Activated naive CD4-positive, alpha-beta T cell treated with anti-CD3 and anti-CD28 coated beads for 36 hours (primary cell): ENCODE measurements at places on chromosomes 1 and 21. TPM values are rescaled to one million over a fixed set of nuclear protein-coding genes. Genes with fewer than 3 reads are reported as not detected.

- DNase-seq, result no peak
These were observed 8.9 kb upstream of the CD48 start for GRCh38 chr1:160720356-160721085.

DNA sequence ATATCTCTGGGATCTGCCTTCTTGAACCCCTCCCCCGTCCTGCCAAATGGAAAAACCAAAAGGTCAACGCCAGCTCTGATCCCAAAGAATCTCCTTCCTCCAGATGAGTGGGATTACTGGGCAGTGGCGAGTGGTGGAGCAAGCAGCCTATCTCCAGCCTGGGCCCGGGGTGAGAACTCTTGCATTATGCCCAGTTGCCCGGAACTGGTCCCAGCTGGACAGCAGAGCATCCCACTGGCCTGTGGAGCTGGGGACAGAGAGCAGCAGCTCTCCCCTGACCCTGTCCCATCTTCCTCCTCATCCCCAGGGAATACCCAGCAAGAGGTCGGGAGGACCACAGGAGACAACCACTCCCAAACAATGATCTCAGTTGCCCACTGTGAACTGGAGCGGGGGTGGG lies 130.5 kb downstream of the TMEM53 start:
- DNase-seq, result no peak

DNA sequence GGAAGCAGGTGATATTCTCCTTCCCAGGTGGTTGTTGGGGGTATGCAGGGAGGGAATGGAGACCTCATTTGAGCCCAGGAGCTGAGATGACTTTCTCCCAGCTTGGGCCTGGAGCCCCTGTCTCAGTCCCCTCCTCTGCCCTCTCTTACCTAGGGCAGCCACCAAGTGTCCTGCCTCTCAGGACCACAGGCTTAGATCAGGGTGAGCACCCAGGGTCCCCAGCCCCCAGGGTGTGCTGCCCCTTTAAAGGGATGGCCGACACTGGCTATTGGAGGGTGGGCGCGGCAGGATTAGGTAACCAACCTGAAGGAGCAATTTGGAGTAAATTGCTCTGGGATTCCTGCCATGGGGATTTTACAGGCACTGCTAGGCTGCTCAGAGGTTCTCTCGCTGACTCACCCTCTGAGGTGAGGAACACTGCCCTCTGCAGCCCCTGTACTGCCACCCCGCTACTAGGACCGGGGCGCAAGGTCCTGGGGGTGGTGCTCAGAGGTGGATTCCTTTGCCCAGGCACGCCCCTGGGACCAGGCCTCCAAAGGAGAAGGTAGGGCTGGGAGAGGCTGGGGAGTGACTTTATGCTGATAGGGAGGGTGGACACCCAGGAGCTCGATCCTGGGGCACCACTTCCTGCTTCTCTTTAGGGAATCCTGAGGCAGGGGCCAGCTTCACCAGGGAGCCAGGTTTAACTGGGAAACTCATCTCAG lies 1.5 kb downstream of the RPS6KA1 start:
- peak; percentile 45 for DNase-seq

DNA sequence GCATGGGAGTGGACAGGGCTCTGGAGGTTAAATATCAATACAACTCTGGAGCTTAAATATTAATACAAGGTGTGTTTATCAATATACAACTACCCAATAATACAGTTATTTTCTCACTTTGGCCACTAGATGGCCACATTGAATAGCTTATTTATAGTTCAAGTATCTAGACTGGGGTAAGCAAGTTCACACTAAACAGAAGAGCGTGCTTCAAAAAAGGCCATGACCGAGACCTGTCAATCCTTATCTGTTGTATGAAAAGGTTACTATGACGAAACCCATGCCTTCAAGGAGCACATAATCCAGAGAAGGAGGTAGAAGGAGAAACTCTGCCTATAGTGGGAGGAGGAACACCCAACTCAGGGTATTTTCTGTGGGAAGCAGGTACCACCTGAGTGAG lies 29.1 kb downstream of the CHML start:
- peak; percentile 11 for DNase-seq

GRCh38 chr1:108878678-108879077 lies 1.9 kb downstream of the GPSM2 start:
- DNase-seq, result no peak

DNA sequence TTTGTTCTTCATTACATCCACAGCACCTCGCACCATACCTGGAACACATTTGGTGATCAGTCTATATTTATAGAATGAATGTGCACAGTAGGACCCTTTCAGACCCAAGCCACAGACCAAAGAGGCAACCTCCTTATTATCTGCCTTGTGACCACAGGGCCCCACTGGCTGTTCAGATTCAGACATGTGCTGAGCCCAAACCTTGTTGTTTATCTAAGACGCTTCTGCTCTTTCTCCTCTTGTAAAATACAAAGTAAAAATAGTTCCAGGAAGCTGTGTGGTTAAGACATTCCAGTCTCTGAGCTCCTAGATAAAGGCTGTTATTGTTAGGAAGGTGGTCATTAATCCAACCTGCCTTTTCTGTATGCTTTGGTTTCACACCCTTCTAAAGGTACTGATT lies 3.6 kb upstream of the SCMH1 start:
- DNase-seq, result no peak

GRCh38 chr1:173505391-173505790 lies 28.3 kb downstream of the PRDX6 start:
- DNase-seq, result no peak

GRCh38 chr21:40985370-40985769 lies 138.4 kb upstream of the DSCAM start:
- DNase-seq, result no peak

DNA sequence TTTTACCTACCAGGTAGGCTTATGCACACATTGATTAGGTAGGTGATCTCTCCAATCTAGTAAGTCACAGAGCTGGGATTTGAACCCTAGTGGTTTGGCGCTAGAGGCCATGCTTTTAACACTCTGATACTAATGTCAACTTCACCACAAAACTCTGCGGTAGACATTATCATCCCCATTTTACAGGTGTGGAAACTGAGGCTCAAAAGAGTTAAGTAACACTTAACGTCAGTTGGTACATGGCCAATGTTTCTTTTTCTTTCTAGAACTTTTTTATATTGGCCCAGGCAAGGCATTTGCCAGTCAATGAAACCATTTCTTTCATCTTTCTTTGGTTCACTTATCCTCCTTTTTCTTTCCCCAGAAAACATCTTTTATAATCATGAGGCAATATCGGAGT lies 95.9 kb upstream of the KIF26B start:
- DNase-seq, result no peak

DNA sequence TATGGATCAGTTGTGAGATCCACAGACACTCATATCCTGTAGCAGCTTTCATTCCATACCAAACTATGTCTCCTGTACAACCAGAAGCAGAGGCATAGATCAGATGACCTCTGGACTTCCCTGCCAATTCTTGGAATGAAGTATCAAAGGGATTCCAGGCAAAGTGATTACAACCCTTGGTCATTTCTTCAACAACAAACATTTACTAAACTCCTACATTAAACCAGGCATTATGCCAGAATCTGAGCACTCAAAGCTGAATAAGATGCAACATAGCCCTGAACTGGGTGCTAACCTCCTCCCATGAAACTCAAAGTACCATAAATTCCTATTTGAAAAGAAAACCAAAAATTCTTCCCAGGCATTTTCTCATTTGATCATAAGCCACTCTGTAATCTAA lies 121.2 kb upstream of the SGIP1 start:
- no peak for DNase-seq

DNA sequence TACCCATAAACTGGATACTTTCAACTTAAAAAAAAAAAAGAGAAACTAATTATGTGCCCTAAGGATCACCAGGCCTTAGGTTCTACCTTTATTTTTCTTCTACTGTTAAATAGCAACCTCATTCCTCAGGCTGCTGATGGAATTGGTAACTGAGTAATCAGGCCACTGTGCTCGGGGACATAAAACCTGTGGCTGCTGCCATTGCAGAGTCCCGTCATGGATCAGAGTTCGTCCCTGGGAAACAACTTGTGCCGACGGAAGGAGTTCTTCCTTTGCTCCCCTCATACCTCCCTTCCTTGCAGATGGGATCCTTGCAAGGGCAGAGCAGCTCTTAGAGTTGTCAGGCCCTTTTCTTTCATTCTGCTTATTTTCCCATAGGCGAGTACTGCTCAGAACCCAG lies 123.6 kb downstream of the PBX1 start:
- DNase-seq, result no peak

DNA sequence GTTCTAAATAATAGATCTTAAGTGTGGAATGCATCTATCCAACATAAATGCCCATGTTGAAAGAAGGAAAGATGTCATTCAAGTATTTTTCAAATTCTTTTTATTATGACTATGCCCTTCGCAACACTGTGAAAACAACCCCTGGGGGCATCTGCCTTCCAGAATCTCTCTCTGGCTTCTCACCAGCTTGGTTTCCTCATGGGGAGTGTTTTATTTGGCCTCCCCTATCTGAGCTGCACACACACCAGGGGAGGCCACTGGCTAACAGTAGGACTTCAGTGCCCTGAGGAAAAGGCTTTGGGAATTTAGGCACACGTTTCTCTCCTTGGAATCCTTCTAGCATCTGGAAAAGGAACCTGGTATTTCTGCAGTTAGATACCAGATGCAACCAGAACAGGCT lies 130.6 kb downstream of the EDEM3 start:
- DNase-seq, result no peak

DNA sequence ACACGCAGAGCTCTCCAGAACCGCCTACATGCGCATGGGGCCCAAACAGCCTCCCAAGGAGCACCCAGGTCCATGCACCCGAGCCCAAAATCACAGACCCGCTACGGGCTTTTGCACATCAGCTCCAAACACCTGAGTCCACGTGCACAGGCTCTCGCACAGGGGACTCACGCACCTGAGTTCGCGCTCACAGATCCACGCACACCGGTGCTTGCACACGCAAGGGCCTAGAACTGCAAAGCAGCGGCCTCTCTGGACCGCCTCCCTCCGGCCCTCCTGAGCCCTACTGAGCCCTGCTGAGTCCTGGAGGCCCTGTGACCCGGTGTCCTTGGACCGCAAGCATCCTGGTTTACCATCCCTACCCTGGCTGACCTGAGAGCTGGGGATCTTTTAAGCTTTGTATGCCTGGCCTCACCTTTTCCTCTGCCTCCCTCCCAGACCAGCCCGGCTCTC lies 8.3 kb downstream of the OLIG2 start:
- no peak for DNase-seq

DNA sequence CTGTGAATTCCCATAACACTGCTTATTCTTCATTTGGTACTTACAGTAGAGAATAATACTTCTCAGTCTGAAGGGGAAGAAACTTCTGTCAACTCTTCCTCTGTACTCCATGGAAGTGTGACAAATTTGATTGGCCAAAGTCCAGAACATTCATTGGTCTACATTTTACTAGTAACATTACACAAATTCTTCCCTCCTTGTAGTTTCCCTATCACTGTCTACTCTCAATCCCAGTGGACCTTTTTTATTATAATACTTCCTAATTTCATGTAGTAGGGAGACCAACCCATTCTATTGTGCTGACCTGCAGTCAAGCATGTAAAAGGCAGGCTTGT lies 74.7 kb downstream of the ALG6 start:
- DNase-seq, result no peak

- no peak for DNase-seq
These were observed 182.9 kb upstream of the ATP1B1 start for GRCh38 chr1:168923521-168924136.

GRCh38 chr1:106080608-106081325 lies 975.7 kb upstream of the PRMT6 start:
- DNase-seq, result no peak

- DNase-seq, result no peak
These were observed 7.0 kb downstream of the TMEM61 start for GRCh38 chr1:54987427-54987826.

GRCh38 chr1:171251952-171252300 lies 3.6 kb downstream of the FMO1 start:
- no peak for DNase-seq

Gene TCHH
- total RNA-seq, result not detected

Gene PDC
- total RNA-seq, result not detected

Gene SPRR2E
- not detected for total RNA-seq

Gene NUF2
- 69.0 TPM for total RNA-seq

Gene EXTL1
- not detected for total RNA-seq

Gene GSTM2
- total RNA-seq, result 14.3 TPM

Gene NAV1
- 1.2 TPM for total RNA-seq

Gene RGS4
- total RNA-seq, result not detected

Gene FCRL2
- not detected for total RNA-seq

Gene ATP6V1G3
- total RNA-seq, result not detected

Gene GBP6
- 0.07 TPM for total RNA-seq

Gene IL19
- not detected for total RNA-seq

Gene DNALI1
- not detected for total RNA-seq
